ENCODE measurements at places on chromosomes 7 and 10.

DNA sequence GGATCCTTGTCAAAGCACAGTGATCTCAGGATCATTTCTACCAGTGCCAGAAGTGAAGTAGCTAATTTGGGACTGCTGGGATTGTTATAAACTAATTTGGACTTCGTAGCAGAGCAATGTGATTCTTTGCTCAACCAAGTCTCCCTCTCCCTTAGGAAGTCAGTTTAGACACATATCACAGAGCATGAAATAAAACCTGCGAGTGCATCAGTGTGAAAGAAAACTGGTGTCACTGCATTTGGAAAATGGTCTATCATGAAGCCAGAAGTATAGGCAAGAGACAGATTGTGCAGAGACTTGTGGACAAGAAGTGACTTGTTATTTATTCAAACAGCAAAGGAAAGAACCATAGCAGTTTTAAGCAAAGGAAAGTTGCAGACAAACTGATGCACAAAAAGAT, 560.5 kb upstream of the NRG3 start:
- no peak for DNase-seq

GRCh38 chr7:13540429-13540828, 449.0 kb downstream of the ETV1 start:
- DNase-seq, result no peak

GRCh38 chr10:12631787-12632562, 282.6 kb downstream of the CAMK1D start:
- no peak for DNase-seq

DNA sequence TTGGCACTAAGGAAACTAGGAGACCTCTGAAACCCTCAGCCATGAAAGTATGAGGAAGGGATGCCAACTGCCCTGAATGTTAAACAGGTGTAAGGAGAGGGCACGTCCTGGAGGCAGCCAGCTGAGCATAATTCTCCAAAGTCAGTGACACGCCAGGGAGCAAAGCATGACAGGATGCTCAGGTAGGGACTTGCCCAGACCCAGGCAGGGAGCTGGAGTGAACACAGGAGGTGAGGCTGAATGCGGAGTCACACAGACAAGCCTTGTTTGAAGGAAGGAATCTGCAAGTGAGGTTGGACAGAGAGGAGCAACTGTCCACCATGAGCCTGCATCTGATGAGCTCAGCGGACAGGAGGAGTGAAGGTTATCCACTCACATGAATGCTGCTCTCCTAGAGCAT, 41.5 kb downstream of the KLRG2 start:
- no peak for DNase-seq

- DNase-seq, result no peak
These were observed 1080.1 kb upstream of the SORCS1 start for GRCh38 chr10:108244443-108245228.

DNA sequence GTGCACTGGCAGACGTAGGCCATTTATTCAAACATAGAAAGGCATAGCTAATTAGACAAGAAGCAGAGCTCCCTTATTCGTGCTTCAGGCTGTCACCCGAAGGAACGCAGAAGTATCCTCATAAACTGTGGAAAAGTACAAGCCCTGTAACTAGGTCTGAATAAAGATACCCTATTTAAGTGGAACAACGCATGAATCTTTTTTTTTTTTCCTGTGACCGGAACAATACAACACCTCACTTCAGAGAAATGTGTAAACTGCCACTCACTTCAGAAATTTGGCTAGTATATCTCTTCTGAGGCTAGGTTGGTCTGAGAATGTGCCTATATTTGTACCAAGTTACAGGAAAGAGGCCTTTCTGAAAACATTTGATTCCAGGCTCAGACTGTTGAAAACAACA, 8.0 kb upstream of the CSTF2T start:
- DNase-seq, result no peak

GRCh38 chr10:12796401-12797160, 204.9 kb downstream of the CCDC3 start:
- no peak for DNase-seq

- DNase-seq, result no peak
These were observed 62.5 kb downstream of the PWWP2B start for GRCh38 chr10:132459301-132460003.

- peak; percentile 36 for DNase-seq
These were observed 71.0 kb upstream of the ZNF479 start for GRCh38 chr7:57203161-57203791.

- DNase-seq, result no peak
These were observed 74.6 kb upstream of the FRMD4A start for GRCh38 chr10:14405076-14406065.

- DNase-seq, result no peak
These were observed 92.7 kb downstream of the RSU1 start for GRCh38 chr10:16724509-16724908.

DNA sequence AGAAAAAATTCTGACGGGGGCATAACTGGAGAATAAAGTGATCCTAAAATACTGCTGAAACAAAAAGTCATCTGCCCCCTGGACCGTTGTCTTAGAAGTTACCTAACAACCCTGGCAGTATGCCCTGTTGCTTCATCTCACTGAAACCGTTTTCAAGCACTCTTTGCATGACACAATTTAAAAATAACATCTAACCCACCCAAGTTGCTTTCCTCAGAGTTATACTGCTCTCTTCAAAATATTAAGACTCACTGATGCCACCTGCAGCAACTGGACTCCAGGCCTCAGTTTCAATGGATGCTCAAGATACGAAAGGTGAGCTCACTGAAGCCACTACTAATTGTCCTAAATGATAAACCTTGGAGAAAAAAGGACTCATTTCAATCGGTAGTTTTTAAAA, 57.4 kb downstream of the CDK6 start:
- DNase-seq, result no peak

GRCh38 chr7:23175938-23176337, 5.9 kb upstream of the NUP42 start:
- DNase-seq, result no peak

DNA sequence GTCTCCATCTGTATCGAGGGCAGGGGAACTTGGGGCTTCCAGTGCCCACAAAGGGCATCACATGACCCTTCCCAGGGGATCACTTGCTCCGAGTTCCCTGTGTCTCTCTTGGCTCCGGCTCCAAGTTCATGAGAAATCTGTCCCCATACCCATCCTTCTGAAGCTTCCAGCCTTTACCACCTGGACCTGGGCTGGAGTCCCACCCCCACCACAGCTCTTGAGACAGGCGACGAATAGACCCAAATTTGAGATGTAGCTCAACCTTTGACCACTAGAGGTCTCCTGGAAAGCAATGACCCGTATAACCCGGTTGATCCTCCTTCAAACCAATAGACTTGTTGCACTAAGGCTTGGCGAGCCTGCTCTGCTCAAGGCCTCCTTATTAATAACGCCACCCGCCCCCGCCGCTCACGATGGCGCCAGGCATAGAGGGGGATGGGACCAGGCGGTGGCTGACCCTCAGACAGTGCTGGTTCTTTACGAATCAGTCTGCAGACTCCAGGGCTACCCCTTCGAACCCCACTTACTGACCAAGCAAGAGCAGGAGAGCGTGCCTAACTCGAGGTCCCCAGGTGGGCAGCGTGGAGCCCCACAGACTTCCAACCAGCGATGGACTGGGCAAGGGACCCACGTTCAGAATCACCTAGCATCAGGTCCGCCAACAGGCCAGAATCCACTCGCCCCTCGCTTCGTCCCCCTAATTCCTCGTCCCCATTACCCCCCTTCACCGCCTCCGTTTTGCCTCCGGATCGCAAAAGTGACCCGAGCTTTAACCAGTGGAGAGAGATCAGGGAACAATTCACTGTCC, 4.4 kb upstream of the ARID5B start:
- no peak for DNase-seq

DNA sequence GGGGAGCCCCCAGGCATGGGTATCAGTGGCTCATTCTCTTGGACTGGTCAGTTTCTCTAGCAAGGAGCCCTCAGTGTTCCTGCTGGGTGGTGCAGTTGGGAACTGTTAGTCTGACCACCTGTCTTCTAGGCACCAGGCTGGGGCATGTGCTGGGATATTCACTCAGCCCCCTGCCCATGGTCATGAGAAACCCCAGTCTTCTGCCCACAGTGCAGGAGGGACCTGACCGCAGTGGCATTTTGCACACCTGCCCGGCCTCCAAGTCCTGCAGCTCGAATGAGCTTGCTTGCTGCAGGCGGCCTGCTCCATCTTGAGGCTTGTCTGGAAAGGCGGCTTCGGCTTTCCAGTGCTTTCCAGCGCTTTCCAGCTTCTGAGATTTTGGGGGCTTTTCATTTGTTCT, 36.3 kb downstream of the CUX1 start:
- DNase-seq, result no peak

GRCh38 chr10:103895411-103896186, 22.4 kb downstream of the STN1 start:
- no peak for DNase-seq

- no peak for DNase-seq
These were observed 37.8 kb downstream of the AOAH start for GRCh38 chr7:36686499-36686898.

- DNase-seq, result no peak
These were observed 12.2 kb downstream of the COMTD1 start for GRCh38 chr10:75223507-75223906.

DNA sequence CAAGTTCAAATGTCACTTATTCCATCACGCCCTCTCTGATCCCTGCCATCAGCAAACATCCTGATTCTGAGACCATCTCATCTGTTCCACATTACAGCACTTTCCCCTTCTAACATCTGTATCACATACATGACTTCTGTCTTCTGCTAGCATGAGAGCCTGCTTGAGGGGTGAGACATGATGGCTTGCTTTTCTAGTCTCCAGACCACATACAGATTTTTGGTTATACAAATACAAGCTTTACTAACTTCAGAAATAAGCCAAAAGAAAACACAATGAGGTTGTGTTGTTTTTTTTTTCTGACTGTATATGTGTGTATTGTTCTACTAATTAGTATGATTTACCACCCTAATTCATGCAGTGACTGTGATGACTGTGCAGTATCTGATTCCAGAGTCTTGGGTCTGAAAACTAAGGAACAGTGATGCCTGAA, 34.3 kb downstream of the NAPEPLD start:
- DNase-seq, result no peak

DNA sequence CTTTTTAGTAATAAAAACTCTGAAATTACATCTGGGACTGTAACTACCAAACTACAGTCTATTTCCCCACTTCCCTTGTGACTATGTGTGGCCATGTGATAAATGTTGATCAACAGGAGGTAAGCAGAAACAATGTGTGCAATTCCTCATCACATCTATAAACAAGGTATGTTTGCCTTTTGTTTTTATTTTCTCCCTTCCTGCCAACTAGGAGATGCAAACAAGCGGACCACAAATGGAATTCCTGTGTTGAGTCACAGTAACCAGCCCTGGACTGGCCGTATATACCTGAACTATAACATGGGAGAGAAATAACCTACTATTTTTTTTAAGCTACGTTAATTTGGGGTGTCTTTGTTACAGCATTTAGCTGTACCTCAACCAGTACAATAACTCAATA, 52.5 kb downstream of the SCRN1 start:
- no peak for DNase-seq

DNA sequence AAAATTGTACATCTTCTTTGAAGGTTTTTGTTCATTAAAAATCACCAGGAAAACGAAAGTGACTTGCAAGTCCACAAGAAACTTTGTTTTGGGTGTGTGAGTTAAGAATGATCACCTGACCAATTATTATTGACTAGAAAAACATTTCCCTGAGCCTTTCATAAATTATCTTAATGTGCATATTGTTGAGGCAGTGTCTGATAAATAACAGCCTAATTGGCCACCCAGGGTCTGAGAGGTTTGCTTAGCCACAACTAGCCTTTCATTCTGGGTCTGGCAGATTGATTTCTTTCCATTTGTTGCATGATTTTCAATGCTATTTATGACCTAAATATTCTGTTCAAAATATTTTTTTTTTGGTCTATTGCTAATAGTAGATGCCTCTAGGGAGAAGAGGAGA, 152.8 kb downstream of the AUTS2 start:
- no peak for DNase-seq

DNA sequence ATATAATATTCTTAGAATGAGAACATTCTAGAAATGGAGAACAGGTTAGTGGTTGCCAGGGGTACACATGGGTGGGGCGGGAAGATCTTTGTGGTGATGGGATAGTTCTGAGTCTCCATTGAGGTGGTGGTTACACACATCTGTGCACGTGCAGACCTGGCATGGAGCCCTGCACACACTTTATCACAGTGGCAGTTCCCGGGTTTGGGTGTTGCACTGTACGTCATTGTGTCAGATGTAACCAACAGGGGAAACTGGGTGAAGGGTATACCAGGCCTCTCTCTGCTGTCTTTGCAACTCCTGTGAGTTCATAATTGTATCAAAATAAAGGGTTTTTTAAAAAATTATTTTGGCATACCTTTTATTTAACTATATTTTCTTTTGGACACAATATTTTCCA, 51.1 kb downstream of the LMTK2 start:
- DNase-seq, result no peak

GRCh38 chr7:29243910-29244655, 49.5 kb downstream of the CHN2 start:
- DNase-seq, result no peak

GRCh38 chr7:100575746-100576383, 2.2 kb upstream of the SAP25 start:
- no peak for DNase-seq

DNA sequence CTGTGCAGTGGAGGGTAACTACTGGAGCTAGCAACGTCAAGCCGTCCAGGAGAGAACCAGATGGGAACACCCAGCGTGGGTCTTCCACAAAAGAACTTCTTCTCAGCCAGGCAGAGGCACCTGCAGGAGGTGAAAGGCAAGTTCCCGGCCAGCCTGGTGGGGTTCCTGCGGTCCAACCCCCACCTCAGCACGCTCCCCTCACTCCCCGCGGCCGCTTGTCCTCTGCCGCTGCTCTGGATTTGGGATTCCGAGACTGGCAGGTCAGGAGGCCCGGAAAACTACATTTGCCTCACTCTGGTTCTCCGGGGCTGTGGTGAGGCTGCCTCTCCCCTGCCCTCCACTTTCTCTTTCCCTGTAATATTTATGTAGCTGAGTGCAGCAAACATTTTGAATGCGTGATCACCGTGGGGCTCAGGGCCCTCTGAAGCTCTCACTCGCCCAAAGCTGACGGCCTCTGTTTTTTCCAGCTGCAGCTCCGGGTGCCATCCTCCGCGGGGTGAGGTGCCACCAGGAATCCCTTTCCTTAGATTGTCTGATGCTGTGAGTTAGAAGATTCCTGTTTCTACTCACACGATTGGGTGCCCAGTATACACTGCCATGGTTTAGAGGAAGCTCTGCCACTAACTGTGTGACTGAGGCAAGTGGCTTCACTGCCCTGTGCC, 366.9 kb downstream of the DNAJB6 start:
- no peak for DNase-seq

GRCh38 chr10:32616438-32616837, 170.5 kb downstream of the CCDC7 start:
- no peak for DNase-seq

DNA sequence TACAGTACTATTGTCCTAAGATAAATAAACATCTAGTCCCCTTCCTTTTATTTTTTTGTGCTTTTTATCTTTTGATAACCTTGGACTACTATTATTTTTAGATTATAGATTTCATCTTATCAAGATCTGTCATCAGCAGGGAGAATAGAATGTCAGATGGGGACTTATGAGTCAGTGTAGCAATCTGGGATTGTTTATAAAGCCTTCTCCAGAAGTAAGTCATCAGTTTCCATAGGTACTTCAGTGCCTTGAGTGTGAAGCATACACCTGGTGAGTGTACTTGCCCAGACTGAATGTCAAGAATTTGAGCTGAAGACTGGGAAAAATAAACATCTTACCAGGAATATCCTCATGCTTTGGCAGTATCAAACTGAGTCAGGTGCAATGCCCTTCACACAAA, 2.1 kb downstream of the CASD1 start:
- DNase-seq, result no peak

- no peak for DNase-seq
These were observed 21.3 kb downstream of the TSPAN15 start for GRCh38 chr10:69472544-69472943.
